ENCODE measurements at places on chromosomes 2 and 18. TPM values are rescaled to one million over a fixed set of nuclear protein-coding genes. Genes with fewer than 3 reads are reported as not detected.

L3MBTL4 gene
- total RNA-seq, result not detected

WIPF1 gene
- total RNA-seq, result 26.7 TPM

UGT1A8 gene
- not detected for total RNA-seq

PRKAG3 gene
- not detected for total RNA-seq

SLC9A4 gene
- total RNA-seq, result not detected

CSRNP3 gene
- not detected for total RNA-seq

LRRC30 gene
- total RNA-seq, result not detected

WNT6 gene
- 0.13 TPM for total RNA-seq

GRB14 gene
- 6.5 TPM for total RNA-seq

LRRTM4 gene
- not detected for total RNA-seq

ABCG5 gene
- total RNA-seq, result not detected
